Dermis microvascular lymphatic vessel endothelial cell (primary cell): ENCODE measurements at places on chromosomes 7 and 10. TPM values are rescaled to one million over a fixed set of nuclear protein-coding genes. Genes with fewer than 3 reads are reported as not detected.
A peak's percentile ranks its signal among the peaks of the same experiment; 100 is the strongest.

Gene C7orf57
- under 0.01 TPM in 1 of 2 replicates, not detected in the other for total RNA-seq

DNA sequence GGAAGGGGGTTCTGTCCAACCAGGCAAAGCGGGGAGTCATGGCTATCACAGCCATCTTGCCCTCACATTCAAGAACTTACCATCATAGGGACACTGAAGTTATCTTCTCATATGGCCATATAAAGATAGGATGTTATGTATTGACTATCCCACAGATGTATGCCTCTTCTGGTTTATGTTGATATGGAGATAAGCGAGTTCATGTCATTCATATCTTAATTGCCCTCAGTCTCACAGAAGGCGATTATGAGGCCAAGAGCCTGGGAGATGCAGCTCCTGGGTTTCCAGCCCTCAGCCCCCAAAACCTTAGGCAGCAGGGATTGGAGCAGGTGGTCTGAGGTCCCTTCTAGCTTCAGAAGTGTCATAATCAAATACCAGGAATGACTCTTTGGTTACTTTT, 8.5 kb upstream of the ANKRD61 start:
- no peak for DNase-seq

Gene ZNF485
- total RNA-seq: 0.51 and 0.76 TPM in 2 replicates

DNA sequence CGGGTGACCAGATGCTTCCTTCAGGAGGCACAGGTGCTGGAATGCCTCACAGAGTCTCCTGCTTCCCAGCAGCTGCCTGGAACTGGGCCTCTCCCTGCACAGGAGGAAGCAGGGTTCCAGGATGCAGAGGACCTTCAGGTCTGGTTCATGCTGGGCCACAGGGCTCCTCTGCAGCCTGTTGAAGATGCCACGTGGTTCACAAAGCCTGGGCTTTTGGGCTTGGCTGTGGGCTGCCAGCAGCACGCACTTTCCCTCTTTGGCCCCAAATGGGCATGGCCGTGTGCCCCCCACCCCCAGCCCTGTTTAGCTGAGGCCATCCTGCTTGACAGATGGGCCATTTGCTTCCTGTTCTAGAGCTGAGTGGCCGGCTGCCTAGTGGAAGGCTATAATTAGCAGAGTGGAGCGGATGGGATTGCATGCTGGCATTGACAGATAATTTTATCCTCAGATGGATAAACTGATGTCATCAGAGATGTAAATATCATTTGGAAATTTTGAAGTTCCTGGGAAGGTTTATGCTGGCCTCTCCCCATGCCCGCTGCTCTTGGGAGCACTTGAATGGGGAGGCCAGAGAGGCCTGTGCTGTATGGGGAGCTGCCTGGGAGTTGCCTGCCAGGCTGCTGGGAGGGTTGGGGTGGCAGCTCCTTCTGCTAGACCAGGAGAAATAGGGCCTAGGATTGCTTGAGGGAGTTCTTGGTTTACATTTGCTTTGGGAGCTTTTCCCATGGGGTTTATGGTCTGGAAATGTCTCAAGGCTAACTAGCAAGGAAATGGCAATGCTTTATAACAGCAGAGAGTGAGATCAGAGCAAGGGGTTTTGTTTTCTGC, 28.2 kb downstream of the TSPAN15 start:
- peak; percentile 92 for DNase-seq

Gene STEAP4
- not detected in 2 replicates for total RNA-seq

DNA sequence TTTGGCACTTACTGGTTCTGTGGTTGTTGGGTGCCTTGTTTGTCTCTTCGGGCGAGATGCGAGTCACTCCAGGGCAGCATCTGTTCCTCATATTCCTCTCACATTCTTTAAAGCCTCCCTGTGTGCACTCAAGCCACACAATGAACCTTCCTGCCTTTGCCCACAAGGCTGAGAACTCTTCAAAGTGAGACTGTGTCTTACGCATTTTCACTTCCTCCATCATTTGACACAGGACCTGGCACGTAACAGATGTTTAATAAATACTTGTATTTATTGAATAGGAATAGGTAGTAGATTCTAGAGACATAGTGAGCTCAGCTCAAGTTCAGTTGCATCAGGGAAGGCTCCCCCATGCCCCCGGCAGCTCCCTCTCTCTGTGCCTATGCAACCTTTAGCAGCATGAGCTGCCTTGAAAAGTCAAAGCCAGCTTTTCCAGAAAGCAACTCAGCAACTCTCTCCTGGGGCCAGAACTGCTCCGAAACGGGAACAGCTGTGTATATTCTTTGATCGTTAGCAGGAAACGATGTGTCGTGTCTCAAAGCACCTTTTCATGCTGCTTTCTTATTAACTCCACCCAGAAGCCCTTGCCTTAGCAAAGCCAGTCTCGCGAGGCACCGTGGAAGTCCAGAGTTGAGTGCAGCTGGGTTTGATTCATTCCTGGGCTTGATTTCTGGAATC, 97.5 kb downstream of the PFKFB3 start:
- no peak for DNase-seq

Gene TUBAL3
- not detected in 2 replicates for total RNA-seq

Gene DYDC1
- not detected in 2 replicates for total RNA-seq

Gene CTAGE4
- total RNA-seq: 0.13 TPM in 1 of 2 replicates, not detected in the other

GRCh38 chr10:61902445-61903220, 1.1 kb downstream of the ARID5B start:
- peak; percentile 70 for DNase-seq

Gene NOS3
- 28.4 and 31.6 TPM in 2 replicates for total RNA-seq

Gene COG5
- 17.8 and 18.6 TPM in 2 replicates for total RNA-seq

- no peak for DNase-seq
Observed at GRCh38 chr10:31761156-31761555, 167.5 kb downstream of the ARHGAP12 start.

- DNase-seq: no peak
Observed at GRCh38 chr10:132808383-132809231, 22.7 kb upstream of the NKX6-2 start.

Gene ZNF37A
- total RNA-seq: 5.1 and 5.8 TPM in 2 replicates

Gene MYL10
- not detected in 2 replicates for total RNA-seq

GRCh38 chr7:41189866-41190265, 513.0 kb downstream of the INHBA start:
- peak; percentile 5 for DNase-seq

Gene AQP1
- total RNA-seq: 3.6 and 6.6 TPM in 2 replicates
